GM19239 (cell line): ENCODE measurements at places on chromosomes 7 and 10.

DNA sequence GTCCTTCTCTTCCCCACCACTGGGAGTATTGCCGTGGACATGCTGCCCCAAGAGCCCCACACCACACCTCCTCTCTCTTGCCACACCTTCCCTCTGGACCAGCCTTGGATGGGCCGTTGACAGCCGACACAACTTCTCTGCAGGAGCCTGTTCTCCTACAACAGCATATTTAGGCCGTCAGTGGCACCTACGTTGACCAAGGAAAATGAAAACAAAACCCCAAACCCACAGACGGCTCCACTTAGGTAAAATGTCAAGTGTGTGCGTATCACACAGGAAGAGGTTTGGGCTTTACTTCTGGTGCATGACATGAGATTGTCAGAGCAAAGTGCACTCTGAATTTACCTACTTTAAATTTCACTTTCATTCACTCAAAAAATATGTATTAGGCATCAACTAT, 246.6 kb downstream of the ZMYND11 start:
- no peak for DNase-seq

GRCh38 chr10:130902471-130902870, 409.1 kb downstream of the TCERG1L start:
- no peak for DNase-seq

GRCh38 chr7:136309407-136309806, 332.2 kb upstream of the MTPN start:
- DNase-seq = no peak

DNA sequence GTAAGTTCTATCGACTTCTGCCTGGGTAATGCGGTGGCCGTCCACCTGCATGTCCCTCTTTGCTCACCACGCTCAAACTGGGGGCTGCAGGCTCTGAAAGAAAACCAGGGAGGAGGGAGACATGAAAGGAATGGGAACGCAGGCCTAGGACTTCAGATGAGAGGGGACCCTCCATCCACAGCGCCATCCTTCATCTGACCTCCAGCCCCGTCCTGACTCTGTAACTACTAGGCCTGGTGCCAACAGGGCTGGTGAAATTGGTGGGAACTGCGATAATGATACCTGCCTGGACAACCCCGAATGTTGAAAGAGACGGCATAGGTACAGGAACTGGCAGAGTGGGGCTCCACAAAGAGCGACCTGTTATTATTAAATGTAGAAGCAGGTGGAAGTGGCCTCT, 1.3 kb upstream of the ECHDC3 start:
- DNase-seq = no peak

- DNase-seq = no peak
These were observed 23.0 kb upstream of the SFMBT2 start for GRCh38 chr10:7433861-7434260.

DNA sequence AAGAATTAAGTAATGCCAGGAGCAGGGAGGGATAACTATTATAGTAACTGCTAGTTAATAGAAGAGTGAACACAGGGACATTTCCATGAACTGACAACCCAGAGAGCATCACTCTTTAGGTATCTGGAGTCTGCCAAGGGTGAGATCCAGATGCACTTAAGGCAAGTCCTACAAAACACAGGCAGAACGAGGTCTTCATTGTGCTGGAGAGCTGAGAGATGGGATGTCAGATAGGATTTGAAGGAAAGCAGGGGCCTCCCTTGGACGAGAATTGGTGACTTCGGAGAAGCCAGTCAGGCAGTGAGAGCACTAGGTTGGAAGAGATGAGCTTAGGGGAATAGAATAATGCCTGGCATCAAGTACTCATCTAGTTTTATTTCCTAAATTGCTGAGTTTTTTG, 684.5 kb downstream of the GATA3 start:
- DNase-seq = no peak

DNA sequence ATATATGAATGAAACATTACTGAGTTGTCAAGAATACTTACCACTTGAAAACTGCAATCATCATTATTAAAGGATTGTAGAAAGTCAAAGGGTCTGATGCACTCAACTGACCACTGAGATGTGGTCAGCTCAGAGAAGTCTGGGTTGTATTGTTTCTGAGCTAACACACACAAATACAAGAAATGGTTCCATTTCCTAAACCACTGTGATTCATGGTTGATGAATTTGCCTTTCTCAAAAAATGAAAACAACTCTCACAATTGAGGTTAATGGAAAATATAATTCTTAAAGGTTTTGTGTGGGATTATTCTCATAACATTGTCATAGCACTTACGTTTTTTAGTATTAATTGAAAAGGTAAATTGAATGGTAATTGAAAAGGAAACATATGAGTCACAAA, 45.6 kb upstream of the TAS2R16 start:
- DNase-seq = no peak

- no peak for DNase-seq
These were observed 11.6 kb upstream of the SVIL start for GRCh38 chr10:29646238-29646902.
